Endothelial cell of umbilical vein (primary cell): ENCODE measurements at places on chromosomes 1 and 21. TPM values are rescaled to one million over a fixed set of nuclear protein-coding genes. Genes with fewer than 3 reads are reported as not detected.

GRCh38 chr1:156860113-156860627 is 495 bp upstream of the NTRK1 start:
- DNase-seq, result peak; percentile 40

DNA sequence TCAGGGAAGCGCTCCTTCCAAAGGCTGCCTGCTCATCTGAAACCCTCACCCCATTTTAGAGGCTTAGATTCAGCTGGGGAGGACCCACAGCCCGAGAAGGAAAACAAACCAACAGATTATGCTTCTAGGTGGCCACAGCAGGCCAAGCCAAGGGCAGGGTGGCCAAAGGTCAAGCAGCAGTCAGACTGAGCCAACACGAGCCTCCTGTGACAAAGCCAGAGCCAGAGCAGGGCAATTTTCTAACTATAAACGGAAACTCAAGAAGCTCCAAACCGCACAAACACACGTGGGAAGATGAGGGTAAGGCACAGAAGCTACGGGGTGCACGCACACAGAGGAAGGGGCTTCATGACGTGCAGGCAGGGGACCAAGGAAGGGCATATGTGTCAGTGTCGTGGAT is 64.1 kb downstream of the PLEKHA6 start:
- no peak for DNase-seq

DNA sequence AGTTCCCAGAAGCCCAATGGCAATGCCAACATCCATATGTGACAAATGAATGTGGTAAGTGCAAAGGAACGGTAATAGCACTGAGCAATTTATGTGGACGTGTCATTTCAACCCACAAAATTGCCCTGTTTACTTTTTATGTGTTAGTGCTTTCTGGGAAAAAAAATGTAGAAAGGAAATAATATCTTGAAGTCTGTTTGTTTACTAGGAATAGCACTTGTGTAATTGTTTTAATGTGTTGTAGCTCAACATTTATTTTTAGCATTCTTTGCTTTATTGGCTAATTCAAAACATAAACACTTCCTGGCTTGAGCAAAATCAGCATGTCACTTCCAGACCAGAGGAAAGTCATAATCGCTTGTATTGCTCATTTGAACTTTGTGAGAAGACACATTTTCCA is 224.8 kb upstream of the KCNK2 start:
- DNase-seq, result no peak

GRCh38 chr1:45804669-45804969 is 1.2 kb downstream of the MAST2 start:
- peak; percentile 41 for DNase-seq

GRCh38 chr1:160402001-160402795 is 1.8 kb downstream of the VANGL2 start:
- DNase-seq, result no peak

DNA sequence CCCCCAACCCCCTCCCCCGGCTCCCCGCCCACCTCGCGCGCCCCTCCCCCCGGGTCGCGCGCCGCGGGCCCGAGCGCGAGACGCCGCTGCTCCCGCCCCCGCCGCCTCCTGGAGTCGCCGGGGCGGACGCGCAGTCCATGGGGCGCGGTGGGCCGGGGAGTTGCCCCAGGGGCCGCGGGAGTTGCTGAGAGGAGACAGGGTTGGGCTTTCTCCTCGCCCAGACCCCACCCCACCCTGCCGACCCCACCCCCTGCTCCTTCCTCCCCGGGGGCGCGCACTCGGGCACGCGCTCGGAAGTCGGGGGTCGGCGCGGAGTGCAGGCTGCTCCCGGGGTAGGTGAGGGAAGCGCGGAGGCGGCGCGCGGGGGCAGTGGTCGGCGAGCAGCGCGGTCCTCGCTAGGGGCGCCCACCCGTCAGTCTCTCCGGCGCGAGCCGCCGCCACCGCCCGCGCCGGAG is at the start of gene LAMC1:
LAMC1 (plus strand) TSS at position 275 of the 455 bp plus-strand sequence. CDS start 297 bp downstream, outside the sequence.
- peak; percentile 80 for DNase-seq

DNA sequence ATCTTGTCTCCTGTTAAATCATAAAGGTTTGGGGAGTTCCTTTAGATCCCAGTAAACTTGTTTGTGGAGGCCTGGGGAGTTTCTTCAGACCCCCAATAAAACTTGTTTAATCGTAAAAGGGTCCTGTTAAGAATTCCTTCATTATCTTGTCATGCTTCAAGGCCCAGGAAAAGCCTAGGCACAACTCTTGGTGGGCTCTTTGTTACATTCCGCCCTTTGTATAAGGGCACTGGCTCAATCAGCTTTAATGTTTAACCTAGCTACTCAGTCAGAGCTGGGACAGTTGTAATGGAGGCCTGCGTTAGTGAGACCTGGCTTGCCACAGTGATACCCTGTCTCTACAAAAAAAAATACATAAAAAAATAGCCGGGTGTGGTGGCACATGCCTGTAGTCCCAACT is 77.2 kb downstream of the MPZL1 start:
- no peak for DNase-seq

GRCh38 chr21:45120975-45121374 is 46.6 kb downstream of the ADARB1 start:
- DNase-seq, result no peak

GRCh38 chr21:42848932-42849758 is 30.2 kb downstream of the WDR4 start:
- DNase-seq, result no peak

DNA sequence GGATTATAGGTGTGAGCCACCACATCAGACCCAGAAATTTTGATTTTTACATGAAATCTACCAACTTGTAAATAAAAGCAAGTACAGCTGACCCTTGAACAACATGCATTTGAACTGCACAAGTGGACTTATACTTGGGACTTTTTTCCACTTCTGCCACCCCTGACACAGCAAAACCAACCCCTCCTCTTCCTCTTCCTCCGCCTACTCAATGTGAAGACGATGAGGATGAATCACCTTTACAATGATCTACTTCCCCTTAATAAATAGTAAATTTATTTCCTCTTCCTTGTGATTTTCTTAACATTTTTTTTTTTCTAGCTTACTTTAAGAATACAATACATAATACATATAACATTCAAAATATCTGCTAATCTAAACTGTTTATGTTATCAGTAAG is 17.5 kb upstream of the YRDC start:
- no peak for DNase-seq

GRCh38 chr21:46570631-46571030 is 34.3 kb downstream of the S100B start:
- DNase-seq, result no peak

DNA sequence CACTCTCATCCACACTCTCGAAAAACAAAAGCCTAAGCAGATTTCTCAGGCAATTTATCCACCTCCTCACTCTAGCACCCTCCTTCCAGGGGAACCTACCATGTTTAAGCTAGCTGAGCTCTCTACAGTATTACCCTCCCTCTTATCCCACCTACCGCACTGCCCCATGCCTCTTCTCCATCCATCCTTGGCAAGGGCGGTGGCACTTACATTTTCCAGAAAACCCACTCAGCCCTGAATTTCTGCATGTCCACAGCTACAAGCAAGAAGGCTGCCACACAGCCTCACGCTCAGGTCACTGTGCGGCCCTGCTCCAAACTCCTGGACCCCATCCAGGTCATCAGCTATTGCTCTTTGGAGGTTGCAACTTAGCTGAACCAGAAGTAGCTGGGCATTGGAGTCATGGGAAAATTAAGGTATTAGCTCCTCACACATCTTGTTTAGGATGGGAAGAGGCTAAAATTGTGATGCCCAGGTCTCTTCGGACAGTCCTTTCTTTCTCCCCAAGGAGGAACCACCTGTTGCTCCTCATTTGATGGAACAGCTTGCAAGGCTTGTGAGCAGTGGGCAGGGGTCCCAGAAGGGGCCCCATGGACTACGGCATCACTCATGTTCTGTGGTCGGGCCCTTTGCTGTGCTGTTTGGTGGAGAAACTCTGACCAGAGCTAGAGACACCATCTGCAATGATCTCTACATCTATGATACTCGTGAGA is 1.1 kb downstream of the KLHDC9 start:
- DNase-seq, result no peak

GRCh38 chr1:111720274-111720976 is 18.8 kb downstream of the INKA2 start:
- DNase-seq, result no peak

GRCh38 chr1:155529109-155529508 is 33.5 kb downstream of the ASH1L start:
- DNase-seq, result no peak

GRCh38 chr21:16312321-16312720 is 582.5 kb downstream of the USP25 start:
- no peak for DNase-seq

GRCh38 chr1:196858811-196859210 is 29.0 kb upstream of the CFHR4 start:
- no peak for DNase-seq

- peak; percentile 91 for DNase-seq
Observed at GRCh38 chr1:89635825-89636815, 3.2 kb downstream of the LRRC8C start.

Gene MAN1C1
- polyA plus RNA-seq, result 1.5 and 1.7 TPM in 2 replicates

Gene HES2
- 3.6 and 3.7 TPM in 2 replicates for polyA plus RNA-seq

Gene ALPL
- polyA plus RNA-seq, result 0.92 and 1.0 TPM in 2 replicates

Gene GON4L
- polyA plus RNA-seq, result 29.5 and 30.5 TPM in 2 replicates

Gene TMEM200B
- polyA plus RNA-seq, result 0.67 and 0.72 TPM in 2 replicates

Gene FHAD1
- polyA plus RNA-seq, result 0.04 TPM in 1 of 2 replicates, not detected in the other
